ENCODE measurements at places on chromosomes 1 and 21.

- DNase-seq: no peak
Measured at GRCh38 chr1:157770442-157771043, 6.4 kb downstream of the FCRL2 start.

DNA sequence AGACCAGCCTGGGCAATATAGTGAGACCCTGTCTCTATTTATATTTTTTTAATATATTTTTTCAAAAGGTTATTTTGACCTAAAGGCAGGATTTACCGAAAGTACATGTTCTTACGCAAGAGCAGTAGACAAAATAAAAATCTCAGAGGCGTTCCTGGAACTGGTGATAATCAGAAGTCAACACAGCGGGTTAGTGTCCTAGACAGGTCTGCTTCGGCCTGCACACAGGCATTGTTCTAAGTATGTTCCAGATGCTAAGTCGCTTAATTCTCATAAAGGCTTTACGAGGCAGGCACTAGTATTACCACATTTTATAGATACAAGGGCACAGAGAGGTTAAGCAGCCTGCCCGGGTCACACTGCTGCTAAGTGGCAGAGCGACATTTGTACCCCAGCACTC is 56.9 kb upstream of the SLC25A33 start:
- no peak for DNase-seq

- DNase-seq: no peak
Measured at GRCh38 chr1:151867321-151867720, 13.8 kb upstream of the THEM5 start.

DNA sequence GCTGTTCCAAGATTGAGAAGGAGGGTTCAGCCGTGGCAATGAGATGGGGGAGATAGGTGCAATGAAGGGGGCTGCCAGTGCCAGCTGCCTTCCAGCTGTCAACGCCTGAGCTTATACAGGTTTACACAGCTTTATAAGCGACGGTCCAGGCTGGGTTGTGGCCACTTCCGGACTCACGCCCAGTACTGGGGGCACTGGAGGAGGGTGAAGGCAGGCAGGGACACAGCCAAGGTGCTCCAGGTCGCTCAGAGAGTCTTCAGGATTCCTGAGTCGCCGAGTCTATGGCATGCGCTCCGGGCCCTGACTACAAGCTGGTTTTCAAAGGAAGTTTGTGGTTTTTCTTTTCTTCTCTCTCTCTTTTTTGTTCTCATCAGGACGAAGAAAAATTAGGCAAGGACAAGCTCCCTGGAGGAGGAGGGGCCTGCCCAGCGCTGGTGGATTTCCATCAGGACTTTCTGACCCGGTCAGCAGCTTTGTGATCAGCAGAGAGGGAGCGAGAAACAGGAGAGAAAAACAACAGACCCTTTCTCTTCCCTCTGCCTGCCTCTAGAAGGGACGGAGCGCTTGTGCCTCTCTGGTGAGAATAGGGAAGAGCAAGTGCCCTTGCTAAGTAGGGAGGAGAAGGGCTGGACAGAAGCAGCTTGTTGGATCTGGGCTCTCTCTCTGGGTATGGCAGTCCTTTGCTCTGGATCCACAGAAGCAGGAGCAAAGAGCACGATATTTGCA is at the start of gene MINDY1:
Gene MINDY1 (minus strand): TSS at position 576 of the 726 bp plus-strand sequence. CDS start 4,285 bp downstream, outside the sequence.
- DNase-seq: peak; percentile 24

GRCh38 chr1:241776911-241777310 is 71.1 kb upstream of the EXO1 start:
- DNase-seq: no peak

- no peak for DNase-seq
Measured at GRCh38 chr1:193417945-193418744, 231.7 kb upstream of the B3GALT2 start.

DNA sequence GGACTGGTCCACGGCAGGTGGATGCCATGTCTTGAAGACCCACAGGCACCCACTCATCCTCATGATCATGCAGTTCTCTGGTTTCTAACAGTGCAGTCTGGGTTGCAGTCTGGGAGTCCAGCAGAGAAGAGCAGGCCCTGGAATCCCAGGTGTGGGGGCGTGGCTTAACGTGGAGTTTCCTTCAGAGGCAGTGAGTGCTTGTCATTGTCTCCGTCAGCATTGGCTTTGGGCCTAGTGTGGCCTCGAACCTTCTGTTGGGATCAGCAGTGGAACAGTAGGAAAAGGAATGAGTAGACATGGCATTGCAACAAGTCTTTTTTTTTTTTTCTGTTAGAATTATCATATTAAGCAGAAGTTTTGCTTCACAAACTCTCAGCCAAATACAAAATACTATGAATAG is 12.8 kb downstream of the LGALS8 start:
- DNase-seq: no peak

GRCh38 chr1:198556971-198557370 is 16.5 kb upstream of the ATP6V1G3 start:
- DNase-seq: no peak

DNA sequence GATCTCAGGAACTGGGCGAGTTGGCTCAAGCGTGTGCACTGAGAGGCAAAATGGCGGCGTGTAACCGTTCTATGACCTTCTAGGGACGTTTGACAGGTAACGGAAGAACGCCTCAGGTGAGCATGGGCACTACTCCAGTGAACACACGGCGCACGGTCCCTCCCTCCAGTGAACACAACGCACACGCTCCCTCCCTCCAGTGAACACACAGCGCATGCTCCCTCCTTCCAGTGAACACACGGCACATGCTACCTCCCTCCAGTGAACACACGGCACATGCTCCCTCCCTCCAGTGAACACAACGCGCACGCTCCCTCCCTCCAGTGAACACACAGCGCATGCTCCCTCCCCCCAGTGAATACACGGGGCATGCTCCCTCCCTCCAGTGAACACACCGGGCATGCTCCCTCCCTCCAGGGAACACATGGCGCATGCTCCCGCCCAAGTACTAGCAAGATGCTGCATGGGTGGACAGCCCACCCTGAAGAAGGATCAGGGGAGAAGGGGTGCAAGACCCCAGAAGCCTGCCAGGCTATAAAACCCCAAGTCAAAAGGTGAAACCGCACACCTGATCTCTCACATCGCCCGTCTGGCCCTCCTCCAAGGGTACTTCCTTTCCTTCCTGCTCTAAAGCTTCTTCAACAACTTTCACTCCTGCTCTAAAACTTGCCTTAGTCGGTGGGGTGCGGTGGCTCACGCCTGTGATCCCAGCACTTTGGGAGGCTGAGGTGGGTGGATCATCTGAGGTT is 3.5 kb downstream of the C1orf159 start:
- no peak for DNase-seq

DNA sequence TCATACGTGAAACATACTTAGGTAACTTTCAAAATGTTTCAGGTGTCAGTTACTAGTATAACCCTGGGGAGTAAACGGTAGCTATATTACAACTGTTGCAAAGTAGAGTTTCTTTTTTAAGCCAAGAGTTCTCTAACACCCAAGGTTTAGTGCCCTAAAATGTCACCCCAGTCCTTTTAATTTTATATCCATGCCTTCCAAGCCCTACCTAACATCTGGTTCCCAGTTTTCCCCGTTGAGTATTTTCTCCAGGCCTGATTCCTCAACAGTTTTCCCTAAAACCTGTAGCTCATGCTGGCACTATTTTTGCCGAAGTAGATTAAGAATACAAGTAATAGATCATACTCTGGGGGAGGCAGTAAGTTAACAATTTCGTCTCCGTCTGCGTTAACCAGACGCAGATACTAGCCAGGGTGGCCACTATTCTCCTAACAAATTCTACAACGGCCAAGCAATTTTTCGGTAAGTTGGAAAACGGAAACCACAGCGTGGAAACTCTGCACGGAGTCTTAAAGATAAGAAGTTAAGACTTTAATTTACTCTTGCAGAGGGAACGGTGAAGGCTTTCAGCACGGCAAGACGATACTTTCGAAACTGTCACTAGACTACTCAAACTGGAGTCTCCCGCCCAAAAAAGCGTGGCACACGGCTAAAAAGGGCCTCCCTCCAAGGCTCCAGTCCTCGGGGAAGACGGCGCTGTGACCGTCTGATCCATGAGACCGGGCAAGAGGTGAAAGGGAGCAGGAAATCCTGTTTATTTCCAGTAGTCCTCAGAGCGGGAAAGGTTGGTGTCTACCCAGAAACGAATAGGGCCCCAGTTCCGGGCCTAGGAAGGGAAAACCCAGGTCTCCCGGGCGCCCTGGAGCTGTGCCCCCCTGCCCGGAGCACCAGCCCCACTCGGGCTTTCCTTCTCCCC is 945 bp downstream of the SRSF4 start:
- no peak for DNase-seq

- DNase-seq: no peak
Measured at GRCh38 chr1:166176416-166176815, 9.6 kb upstream of the FAM78B start.

DNA sequence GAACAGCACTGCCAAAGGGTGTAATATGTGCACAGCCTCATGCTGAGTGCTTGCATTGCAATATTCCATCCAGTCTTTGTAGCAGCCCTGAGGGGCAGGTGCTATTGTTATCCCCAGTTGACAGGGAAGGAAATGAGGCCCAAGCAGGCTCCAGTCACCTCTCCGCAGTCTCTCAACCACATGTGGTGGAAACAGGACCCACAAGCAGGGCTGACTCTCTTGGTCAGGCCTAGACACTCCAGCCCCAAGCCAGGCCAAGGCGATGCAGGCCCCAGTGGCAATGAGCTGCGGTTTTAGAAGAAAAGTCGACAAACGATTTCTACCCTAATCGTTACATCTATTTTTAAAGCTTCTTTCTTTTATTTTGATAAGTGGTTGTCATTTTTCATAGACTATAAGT is 52.6 kb upstream of the GADD45A start:
- DNase-seq: no peak

DNA sequence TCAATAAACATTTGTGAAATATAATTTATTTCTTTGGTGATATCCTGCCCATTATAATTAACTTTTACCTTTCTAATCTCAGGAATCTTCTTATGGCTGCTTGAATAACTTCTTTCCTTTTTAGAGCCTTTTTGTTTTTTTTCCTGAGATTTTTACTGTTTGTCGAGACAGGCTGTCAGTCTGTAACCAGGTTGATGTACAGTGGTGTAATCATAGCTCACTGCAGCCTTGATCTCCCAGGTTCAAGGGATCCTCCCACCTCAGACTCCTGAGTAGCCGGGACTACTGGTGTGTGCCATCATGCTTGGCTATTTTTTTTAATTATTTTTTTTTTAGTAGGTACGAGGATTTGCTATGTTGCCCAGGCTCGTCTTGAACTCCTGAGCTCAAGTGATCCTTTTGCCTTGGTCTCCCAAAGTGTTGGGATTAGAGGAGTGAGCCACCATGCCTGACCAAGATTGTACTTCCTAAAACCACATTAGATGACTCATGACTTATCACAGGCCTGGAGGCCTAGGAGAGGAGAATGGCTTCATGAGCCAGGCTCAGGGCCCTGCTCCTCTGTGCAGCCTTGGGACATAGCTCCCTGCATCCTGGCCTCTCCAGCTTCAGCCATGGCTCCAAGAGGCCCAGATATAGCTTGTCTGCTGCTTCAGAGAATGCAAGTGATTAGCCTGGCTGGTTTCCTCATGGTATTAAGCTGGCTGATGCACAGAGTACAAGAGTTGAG is 48.6 kb downstream of the CTH start:
- no peak for DNase-seq

GRCh38 chr1:172826096-172826741 is 167.3 kb downstream of the FASLG start:
- no peak for DNase-seq

GRCh38 chr1:45035631-45036301 is 23.7 kb downstream of the UROD start:
- DNase-seq: no peak

DNA sequence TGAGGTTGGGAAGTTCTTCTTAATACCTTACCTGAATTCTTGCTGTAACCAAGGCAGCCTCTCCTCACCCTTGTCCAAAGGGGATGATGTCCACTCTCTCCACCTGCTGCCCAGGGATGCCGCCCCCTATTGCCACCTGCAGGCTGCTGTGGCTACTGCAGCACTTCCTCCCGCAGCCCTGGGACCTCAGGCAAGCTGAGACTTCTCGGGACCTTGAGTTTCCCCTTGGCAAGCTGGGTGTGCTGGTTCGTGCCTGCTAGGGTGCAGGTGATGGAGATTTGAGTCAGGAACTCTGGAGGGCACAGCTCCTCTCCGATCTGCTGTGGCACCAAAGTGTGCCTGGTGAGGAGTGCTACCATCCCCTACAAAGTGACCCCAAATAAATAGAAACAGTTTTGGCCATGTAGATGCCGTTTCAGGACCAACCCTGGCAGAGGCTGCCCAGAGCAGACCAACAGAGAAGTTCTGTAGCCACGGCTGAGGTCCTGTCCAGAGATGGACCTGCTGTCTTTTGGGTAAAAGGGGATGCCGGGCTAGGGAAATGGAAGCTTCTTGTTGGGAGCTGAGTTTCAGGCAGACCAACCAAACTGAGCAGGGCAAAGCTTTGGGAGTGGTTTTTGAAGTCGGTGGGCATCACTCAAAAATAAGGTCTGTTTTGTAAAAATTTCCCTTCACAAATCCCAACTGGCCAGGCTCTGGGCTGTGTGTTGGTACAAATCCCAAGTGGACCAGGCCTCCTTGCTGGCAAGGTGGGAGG is 31.7 kb downstream of the RUNX3 start:
- no peak for DNase-seq

- DNase-seq: peak; percentile 6
Measured at GRCh38 chr1:111032295-111032897, 68.7 kb upstream of the LRIF1 start.

GRCh38 chr1:37318490-37318889 is 155.9 kb upstream of the ZC3H12A start:
- no peak for DNase-seq

GRCh38 chr1:212915245-212916091 is 34.9 kb upstream of the VASH2 start:
- no peak for DNase-seq

- no peak for DNase-seq
Measured at GRCh38 chr1:48109390-48110013, 112.3 kb upstream of the TRABD2B start.

GRCh38 chr1:219062161-219062560 is 111.5 kb upstream of the LYPLAL1 start:
- DNase-seq: no peak

DNA sequence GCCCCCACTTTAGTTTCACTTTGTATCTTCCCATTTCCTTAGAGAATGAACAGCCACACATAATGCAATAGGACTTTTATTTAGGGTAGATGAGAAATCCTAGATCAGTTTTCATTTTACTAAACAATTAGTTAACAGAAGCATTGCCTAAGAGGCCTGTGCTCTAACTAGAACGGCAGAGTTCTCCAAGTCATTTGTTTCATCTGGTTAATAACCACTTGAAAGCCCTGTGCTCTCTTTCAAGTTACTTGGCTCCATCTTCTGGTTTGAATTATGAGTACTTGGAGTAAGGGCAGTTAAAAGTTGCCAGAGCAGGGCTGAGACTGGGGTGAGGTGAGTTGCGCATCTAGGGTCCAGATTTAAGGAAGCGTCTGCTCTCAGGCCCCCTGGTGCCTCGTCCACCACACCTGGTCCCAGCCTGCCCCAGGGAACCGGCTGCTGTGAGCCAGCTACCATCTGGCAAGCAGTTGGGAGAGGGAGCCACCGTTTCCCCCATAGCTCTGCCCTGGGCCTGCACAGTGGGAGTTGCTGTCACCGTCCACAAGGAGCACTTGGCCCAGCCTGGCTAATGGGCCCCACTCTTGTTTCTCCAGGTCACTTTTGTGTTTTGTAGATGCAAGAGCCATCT is 18.1 kb upstream of the SLC44A3 start:
- DNase-seq: no peak
